ENCODE measurements at places on chromosomes 13 and 19. TPM values are rescaled to one million over a fixed set of nuclear protein-coding genes. Genes with fewer than 3 reads are reported as not detected.

Gene NRTN
- total RNA-seq, result not detected

Gene SERP2
- total RNA-seq, result 3.3 TPM

Gene SHANK1
- total RNA-seq, result not detected

Gene ATP4B
- not detected for total RNA-seq

GRCh38 chr19:41999071-41999877, 5.2 kb upstream of the ATP1A3 start:
- DNase-seq, result no peak

DNA sequence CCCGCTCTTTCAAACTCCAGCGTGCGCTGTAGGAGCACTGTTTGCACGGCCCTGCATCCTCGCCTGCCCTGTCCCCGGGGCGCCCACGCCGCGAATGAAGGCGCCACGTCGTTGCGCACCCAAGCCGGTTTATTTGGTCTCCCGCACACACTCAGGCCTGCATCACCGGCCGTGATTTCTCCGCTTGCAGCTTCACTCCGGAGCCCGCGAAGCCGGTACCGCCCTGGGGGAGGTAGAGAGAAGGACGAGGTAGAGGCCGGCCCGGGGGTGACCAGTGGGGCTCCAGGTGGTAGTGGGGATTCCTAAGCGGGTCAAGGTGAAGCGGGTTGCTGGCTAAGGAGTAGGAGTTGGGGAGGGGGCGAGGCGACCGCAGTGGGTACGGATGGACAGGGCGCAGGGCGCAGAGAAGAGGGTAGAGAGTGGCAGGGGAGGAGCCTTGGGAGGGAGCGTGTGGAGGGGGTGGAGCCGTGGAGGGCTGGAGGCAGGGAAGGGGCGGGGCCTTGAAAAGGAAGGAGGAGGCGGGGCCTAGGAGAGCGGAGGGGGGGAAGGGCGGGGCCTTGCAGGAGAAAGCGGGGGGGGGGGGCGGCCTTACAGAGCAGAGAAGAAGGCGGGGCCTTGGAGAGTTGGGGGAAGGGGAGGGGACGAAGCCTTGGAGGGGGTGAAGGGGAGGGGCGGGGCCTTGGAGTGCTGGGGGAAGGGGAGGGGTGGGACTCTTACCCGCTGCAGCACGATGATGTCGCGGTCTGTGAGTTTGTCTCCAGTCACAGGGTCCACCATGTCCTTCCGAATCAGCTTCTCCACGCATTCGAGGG, 24.6 kb downstream of the NOSIP start:
- DNase-seq, result peak; percentile 59

DNA sequence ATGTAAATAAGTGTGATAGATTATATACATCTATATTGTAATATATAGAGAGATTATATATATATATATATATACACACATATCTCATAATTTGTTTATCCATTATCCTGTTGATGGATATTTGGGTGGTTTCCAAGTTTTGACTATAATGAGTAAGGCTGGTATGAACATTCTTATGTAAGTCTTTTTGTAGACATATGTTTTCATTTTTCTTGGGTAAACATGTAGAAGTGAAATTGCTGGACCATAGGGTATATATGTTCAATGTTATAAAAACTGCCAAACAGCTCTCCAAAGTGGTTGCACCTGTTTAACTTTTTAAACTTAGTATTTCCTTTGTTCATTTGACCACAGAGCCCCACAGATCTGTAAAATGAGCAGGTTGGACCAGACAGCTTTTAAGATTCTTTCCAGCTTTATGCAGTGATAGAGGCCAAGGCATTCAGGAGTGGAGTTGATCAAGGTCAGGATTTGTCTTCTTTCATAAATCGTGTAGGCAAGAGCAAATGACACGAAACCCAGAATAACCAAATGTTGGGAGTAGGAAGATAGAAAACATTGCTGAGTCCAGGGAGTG, 21.7 kb upstream of the KATNAL1 start:
- DNase-seq, result no peak

GRCh38 chr13:24172071-24172470, 11.6 kb downstream of the SPATA13 start:
- no peak for DNase-seq

GRCh38 chr13:80278706-80279105, 62.2 kb downstream of the SPRY2 start:
- DNase-seq, result no peak

GRCh38 chr13:28877408-28877807, 57.3 kb downstream of the MTUS2 start:
- DNase-seq, result no peak

GRCh38 chr13:99351772-99352171, 44.6 kb upstream of the GPR183 start:
- DNase-seq, result no peak

GRCh38 chr13:70889163-70889562, 780.9 kb upstream of the KLHL1 start:
- DNase-seq, result no peak
